Dermis lymphatic vessel endothelial cell (primary cell): ENCODE measurements at places on chromosomes 7 and 10. TPM values are rescaled to one million over a fixed set of nuclear protein-coding genes. Genes with fewer than 3 reads are reported as not detected.

The CYP2C19 gene
- total RNA-seq = not detected in 2 replicates

The TAS2R4 gene
- 0.33 and 0.86 TPM in 2 replicates for total RNA-seq

The ASAH2 gene
- 0.60 and 0.65 TPM in 2 replicates for total RNA-seq

The CNTNAP2 gene
- 0.09 TPM in 1 of 2 replicates, not detected in the other for total RNA-seq

The CUZD1 gene
- total RNA-seq = 0.11 and 0.17 TPM in 2 replicates

The HOXA7 gene
- 1.4 and 2.5 TPM in 2 replicates for total RNA-seq

The ABCB4 gene
- total RNA-seq = under 0.01 TPM in 1 of 2 replicates, not detected in the other

The PDGFA gene
- 49.2 and 97.9 TPM in 2 replicates for total RNA-seq
